ENCODE measurements at places on chromosomes 4 and X.

DNA sequence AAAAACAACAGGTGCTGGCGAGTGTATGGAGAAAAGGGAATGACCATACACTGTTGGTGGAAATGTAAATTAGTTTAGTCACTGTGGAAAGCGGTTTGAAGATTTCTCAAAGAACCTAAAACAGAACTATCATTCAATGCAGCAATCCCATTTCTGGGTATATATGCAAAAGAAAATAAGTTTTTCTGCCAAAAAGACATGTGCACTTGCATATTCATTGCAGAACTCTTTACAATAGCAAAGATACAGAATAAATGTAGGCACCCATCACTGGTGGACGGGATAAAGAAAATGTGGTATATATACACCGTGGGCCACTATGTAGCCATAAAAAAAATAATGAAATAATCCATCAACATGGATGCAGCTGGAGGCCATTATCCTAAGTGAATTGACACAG lies 105.1 kb upstream of the FSTL5 start:
- no peak for DNase-seq

DNA sequence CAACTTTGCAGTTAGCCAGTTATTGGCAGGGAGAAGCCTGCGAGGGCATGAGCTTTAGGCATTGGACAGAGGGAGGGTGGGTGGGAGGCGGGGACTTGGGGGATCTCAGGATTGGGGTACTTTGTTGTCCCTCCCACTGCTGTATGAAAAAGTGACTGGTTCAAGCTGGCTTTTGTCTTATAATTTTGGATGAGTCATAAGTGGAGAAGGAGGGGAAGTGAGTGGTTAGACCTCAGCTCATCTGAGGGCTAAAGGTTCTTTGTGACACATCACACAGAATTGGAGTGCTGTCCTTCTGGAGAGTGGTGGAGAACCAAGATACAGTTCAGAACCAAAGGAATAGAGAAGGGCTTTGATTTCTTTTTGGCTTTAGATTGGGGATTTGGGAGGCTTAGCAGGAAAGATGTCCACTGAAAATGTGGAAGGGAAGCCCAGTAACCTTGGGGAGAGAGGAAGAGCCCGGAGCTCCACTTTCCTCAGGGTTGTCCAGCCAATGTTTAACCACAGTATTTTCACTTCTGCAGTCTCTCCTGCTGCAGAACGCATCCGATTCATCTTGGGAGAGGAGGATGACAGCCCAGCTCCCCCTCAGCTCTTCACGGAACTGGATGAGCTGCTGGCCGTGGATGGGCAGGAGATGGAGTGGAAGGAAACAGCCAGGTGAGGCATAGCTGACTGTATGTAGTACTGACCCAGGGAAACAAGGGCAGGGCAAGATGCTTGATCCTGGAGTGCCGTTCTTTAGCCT lies at the start of gene SLC4A4:
TSS of gene SLC4A4 (plus strand) at position 175 of the 748 bp plus-strand sequence.
- DNase-seq, result peak; percentile 85

GRCh38 chr4:7434766-7435150 lies at the start of gene PSAPL1:
TSS of gene PSAPL1 (minus strand) at chr4:7434930. CDS start at chr4:7434879, 51 bp downstream.
- peak; percentile 62 for DNase-seq

DNA sequence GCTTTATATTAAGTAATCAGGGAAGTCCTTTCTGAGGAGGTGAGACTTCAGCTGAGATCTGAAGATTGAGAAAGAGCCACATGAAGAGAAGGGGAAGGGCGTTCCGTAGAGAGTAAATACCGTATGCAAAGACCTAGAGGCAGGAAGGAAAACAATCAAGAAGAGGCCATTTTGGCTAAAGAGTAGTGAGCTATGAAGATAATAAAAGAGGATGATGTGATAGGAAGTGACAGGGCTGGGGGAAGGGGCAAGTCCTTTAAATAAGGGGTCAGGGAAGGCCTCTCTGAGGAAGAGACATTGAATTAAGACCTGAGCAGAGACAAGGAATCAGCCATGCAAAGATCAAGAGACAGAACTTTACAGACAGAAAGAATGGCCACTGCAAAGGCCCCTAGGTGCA lies 86.2 kb downstream of the ZIC3 start:
- DNase-seq, result no peak

GRCh38 chrX:19514791-19515614 lies at the start of gene MAP3K15:
TSS of gene MAP3K15 (minus strand) at chrX:19515508. CDS start at chrX:19515261, 247 bp downstream.
- peak; percentile 35 for DNase-seq

DNA sequence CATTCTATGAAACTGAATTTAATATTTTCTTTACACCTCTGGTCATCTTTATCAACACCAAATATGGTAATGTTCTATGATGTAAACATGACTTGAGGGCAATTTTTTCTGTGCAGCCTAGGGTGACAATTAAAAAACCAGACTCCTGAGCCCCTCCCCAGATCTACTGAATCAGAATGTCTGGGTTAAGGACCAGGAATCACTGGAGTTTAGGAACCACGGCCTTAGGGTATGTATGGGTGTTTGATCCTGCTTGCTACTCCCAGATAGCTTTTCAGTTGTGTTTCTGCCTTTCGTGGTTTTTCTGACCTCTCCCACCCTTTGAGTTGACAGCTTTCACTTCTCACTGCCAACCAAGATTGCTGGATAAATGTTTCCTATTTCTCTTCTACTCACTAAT lies 332.2 kb downstream of the DHX15 start:
- DNase-seq, result no peak

Data from EL (cell line).